ENCODE measurements at places on chromosomes 2 and 18.

- no peak for DNase-seq
Observed at GRCh38 chr2:197628043-197628500, 47.3 kb downstream of the RFTN2 start.

DNA sequence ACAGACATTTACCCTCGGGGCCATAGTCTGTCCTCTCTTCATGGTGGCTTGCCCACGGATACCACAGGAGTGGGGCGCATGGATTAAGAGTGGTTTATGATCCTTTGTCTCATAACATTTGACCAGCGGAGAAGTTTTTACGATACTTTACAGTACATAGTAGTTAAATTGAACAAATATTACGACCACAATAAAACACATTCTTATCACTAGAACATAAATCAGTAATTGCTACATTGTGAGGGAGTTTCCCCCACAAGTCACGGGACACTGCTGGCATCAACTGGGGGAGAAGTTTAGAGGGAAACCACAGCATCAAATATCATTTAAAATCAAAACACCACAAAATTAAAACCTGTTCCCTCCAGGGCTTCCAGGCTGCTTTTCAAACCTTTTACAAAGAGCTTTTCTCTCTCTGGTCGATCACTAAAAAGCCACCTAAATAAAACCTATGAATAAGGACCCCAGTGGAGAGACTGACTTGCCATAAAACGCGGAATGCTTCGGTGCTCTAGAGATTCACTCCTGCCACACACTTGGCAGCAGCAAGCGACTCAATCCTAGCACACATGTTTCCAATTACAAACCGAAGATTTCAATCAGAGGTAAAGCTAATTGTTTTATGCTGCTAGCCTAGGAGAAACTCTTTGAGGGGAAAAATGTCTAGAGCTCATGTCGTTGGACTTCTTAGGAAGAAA lies 173.7 kb upstream of the HNRNPA3 start:
- DNase-seq, result no peak

- DNase-seq, result no peak
Observed at GRCh38 chr2:220090050-220090449, 462.6 kb downstream of the SLC4A3 start.

DNA sequence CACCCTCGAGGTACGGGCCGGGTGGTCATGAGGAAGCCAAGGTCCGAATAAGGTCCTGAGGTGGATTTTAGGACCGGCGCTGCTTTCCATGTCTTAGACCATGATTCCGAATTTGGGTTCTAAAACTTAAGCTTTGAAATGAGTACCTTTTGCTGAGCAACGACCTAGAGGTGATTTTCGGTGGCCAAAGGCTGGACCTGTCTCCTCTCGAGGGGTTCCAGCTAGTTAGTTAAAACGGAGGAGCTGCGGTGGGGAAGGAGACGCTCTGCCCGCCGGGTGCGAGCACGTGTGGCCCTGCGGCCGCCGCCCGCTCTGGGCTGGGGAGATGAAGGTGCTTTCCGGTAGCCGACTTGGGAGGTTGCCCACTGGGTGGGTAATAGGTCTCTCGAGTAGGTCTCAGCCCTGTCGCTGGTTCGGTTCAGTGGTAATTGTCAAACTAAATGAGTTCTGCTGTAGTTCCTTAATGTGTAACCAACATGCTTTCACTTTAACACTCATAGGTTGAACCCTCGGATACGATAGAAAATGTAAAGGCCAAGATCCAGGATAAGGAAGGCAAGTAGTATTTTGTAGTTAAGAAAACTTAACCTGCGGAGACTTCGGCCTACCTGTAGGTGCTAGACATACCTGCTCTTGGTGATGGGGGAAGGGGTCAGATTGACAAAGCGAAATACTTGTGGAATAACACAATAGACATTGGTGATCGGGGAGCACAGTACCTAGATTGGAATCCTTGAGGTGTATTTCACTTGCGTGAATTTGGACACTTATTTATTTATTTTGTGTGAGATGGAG lies 572 bp downstream of the RPS27A start:
- DNase-seq, result no peak

DNA sequence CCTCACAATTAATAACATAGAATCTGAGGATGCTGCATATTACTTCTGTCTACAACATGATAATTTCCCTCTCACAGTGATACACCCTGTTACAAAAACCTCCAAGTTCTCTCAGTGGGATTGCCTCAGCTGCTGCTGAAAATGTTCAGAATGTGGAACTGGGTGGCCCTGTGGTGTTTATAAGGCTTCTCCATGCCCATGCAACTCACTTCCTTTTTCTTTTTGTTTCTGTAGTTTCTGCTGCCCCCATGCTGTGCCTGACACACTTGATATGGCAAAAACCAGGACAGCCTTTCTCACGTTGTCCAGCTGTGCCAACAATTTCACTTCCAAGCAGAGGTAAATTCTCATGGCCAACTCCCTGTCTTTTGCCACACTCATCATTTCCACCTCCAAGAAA lies 206.2 kb downstream of the RPIA start:
- no peak for DNase-seq

DNA sequence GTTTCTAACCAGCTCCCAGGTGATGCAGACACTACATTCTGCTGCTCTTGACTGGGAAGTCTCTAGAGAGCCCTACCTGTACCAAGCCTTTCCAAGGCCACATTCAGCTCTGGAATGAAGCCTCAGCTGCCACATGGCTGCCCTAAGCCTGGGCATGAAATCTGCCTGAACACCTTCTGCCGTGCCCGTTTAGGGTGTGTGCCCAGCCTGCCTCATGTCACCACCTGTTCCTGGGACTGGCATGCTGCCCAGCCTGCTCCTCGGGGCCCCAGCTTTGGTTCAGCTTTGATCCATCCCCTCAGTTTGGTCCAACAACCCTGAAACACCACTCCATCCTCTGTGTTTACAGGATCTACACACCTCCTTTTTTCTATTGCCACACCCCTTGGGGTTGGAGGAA lies 210.9 kb downstream of the L3MBTL4 start:
- no peak for DNase-seq

DNA sequence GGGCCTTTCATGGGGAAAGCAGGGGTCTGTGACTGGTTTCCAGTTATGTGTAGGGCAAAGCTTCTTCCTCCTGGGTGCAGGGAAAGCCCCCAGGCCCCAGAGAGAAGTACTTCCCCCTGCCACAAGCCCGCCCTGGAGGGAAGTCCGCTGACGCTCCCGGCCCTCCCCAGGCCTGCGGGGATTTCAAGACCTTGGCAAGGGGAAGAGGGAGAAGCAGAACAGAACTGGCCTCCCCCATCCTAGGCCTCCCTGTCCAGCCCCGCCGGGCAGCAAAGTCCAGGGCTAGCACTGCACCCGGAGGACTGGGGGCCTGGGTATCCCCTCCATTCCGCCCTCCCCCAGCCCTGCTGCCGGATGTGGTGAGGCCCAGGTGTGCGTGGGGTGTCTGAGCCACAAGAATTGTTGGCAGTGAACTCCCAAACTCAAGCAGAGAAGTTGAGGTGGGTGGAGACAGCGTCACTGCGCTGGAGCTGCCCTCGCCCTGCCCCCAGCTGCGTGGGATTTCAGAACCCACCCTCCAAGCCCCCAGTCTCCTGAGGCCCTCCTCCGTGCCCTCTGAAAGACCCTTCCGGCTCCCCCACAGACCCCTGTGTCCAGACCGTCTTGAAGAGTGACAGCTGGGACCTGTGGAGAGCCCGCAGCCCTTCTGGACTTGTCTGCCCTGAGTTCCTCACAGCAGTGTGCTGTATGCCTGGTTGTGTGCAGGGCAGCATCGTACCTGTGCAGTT lies 1.1 kb upstream of the DUSP2 start:
- DNase-seq, result no peak

- DNase-seq, result no peak
Observed at GRCh38 chr2:235768606-235769005, 274.8 kb downstream of the AGAP1 start.

DNA sequence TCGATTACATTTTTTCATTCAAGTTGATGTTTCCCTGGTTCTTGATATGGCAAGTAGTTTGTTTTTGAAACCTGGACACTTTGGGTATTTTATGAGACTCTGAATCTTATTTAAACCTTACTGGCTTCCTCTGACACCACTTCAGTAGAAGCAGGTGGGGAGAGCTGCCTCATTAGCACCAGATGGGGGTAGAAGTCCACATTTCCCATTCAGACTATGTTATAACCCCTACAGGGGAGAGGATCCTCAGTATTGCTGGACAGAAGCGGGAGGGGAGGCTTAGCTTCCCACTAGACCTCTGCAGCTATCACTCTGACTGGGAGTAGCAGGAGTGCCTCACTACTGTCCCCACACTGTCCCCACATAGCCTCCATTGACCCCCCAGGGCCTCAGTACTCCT lies 145.3 kb upstream of the SLC35G4 start:
- DNase-seq, result no peak

DNA sequence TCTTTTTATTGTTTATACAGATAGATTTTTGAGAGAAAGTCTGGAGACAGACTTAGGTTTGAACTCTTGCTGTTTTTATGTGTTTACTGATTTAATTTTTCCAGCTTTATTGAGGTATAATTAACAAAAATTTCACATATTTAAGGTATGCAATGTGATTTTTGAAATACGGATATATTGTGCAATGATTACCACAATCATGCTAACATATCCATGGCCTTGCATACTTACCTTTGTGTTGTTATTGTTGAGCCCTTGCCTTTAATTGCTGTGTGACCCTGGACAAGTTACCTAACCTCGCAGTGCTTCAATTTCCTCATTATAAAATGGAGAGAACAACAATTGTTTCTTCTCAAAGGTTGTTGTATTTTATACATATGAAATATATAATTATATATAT lies 13.9 kb upstream of the RBMS1 start:
- no peak for DNase-seq

DNA sequence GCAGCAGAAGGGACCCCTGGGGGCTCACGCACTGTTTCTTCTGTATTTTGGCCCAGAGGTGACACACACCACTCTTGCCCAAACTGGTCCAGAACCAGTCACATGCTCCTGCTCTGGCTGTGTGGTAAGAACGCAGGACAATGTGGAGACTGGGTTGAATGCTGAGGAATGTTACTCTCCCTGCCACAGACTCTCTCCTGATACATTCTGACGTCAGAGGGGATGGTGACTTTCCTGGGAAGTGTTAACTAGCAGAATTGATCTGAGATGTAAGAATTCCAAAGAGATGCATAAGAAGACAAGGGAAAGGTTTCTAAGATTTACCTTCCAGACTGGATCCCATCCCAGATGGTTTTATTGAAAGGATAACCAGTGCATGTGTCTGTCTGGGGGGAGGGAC lies 100.8 kb downstream of the ASB1 start:
- DNase-seq, result no peak

DNA sequence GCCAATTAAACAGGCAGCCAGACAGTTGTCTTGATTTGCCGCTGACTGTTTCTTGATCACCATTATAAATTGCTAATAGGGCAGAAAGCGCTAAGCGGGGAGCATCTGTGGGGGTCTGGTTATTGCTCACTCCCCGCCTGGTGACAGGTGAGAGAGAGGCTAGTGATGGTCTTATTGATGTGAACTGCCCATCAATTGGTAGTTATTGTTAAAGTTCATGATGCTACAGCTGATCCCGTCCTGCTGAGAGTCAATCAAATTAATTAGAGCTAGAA lies 148.5 kb downstream of the LNPK start:
- no peak for DNase-seq

DNA sequence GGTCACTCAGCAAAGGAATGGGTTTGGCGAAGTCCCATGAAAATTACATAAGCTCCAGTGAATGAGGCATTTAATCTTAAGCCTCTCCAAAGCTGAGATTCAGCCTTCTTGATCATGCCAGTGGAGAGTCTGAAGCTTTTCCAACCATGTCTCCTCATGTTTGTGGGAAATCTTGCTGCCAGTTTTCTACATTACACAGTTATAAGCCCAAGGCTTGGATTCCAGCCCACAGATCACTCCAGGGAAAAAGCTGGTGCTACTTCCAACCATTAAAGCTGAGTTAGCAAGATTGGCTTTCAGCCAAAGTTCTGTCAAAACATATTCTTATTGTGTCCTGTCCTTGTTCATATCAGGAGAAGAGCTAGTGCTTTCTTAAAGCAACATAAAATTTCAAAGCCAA lies 293.8 kb downstream of the LRRTM4 start:
- DNase-seq, result no peak

GRCh38 chr2:98805412-98806171 lies 74.7 kb upstream of the MGAT4A start:
- peak; percentile 63 for DNase-seq

DNA sequence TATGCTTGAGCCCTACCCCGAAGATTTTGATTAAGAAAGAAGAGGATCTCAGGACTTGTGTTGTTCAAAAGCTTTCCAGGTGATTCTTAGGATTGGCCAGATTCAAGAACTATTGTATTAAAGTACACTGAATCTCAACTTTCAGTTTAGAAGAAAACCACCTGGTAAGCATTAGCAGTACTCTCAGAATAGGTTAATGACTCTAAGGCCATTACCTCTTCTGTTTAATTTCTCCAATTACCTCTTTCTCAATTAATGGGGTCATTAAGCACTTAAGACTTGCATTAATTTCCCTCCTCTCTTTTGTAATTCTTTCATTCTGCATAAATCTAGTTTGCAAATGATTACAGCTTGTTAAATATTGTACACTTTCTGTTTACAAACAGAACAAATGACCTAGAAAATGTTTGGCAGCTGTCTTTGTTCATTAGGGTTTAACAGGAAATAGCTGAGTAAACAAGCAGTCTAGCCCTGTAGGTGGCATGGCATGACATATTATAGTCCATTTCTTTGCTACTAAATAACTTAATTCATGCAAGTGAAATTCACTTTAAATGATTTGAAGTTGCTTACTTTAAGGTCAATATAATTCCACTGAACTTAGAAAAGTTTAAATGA lies 20.4 kb upstream of the TDRD15 start:
- DNase-seq, result no peak

GRCh38 chr2:198296665-198297308 lies 492.4 kb downstream of the PLCL1 start:
- DNase-seq, result peak; percentile 37

GRCh38 chr2:29449499-29449898 lies 334.3 kb downstream of the CLIP4 start:
- no peak for DNase-seq

GRCh38 chr2:121155502-121156056 lies 129.4 kb downstream of the TFCP2L1 start:
- DNase-seq, result peak; percentile 2

- DNase-seq, result no peak
Observed at GRCh38 chr2:25894135-25894830, 16.0 kb upstream of the ASXL2 start.

All from NCI-H1092 (cell line).